ENCODE measurements at places on chromosomes 7 and 10. TPM values are rescaled to one million over a fixed set of nuclear protein-coding genes. Genes with fewer than 3 reads are reported as not detected.

SORBS1 gene
- polyA plus RNA-seq, result 72.6 TPM

CCL24 gene
- not detected for polyA plus RNA-seq

CASP7 gene
- 15.8 TPM for polyA plus RNA-seq

NPVF gene
- polyA plus RNA-seq, result not detected

FKBP6 gene
- polyA plus RNA-seq, result 0.12 TPM

OR2A42 gene
- polyA plus RNA-seq, result 0.53 TPM

NYAP1 gene
- polyA plus RNA-seq, result 2.2 TPM

HOXA13 gene
- not detected for polyA plus RNA-seq

PTN gene
- 52.2 TPM for polyA plus RNA-seq

TRIM73 gene
- 5.2 TPM for polyA plus RNA-seq

SLC16A12 gene
- polyA plus RNA-seq, result 1.9 TPM
